ENCODE measurements at places on chromosomes 2 and 18. TPM values are rescaled to one million over a fixed set of nuclear protein-coding genes. Genes with fewer than 3 reads are reported as not detected.

GRCh38 chr2:105849431-105850179 is 104.9 kb downstream of the NCK2 start:
- no peak for DNase-seq
- peak overlapping the region; percentile 55 for H3K27ac ChIP-seq
- no peaks in the 10 kb centered on the region for H3K27me3 ChIP-seq
- peaks cover 68% of the 10 kb centered on the region for H3K4me1 ChIP-seq
- H3K36me3 ChIP-seq = peaks cover 59% of the 10 kb centered on the region

GRCh38 chr2:114022360-114023085 is 132.6 kb downstream of the ACTR3 start:
- no peak overlapping the region for H3K27ac ChIP-seq
- no peak for DNase-seq
- H3K4me3 ChIP-seq = no peak overlapping the region
- no peaks in the 10 kb centered on the region for H3K4me1 ChIP-seq

- H3K36me3 ChIP-seq = no peaks in the 10 kb centered on the region
- no peak overlapping the region for H3K4me3 ChIP-seq
- DNase-seq = no peak
- no peaks in the 10 kb centered on the region for H3K4me1 ChIP-seq
- H3K27me3 ChIP-seq = no peaks in the 10 kb centered on the region
Measured at GRCh38 chr2:7881063-7881462, 800.8 kb upstream of the ID2 start.

DNA sequence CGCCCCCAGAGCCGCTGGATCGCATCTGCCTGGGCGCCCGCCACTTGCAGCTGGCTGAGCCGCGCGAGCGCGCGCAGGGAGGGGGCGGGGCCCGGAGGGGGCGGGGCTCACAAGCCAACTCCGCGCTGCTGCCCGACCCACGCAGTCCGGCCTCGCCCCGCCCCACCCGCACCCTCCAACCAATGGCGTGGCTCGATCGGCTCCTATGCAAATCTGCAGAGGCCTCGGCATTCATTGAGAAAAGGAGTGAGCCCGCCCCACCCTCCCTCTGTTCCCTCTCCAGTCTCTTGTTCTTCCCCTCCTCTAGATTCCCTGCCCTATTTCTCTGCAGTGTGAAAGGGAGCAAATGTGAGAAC is at the start of gene ALK:
Gene ALK (minus strand): TSS at position 27 of the 356 bp plus-strand sequence. CDS start 927 bp downstream, outside the sequence.
- H3K36me3 ChIP-seq = no peaks in the 10 kb centered on the region
- peak; percentile 73 for DNase-seq
- peak within 1 kb of the TSS; percentile 30 for H3K4me3 ChIP-seq
- H3K4me1 ChIP-seq = peaks cover 1% of the 10 kb centered on the region
- peaks cover 63% of the 10 kb centered on the region for H3K27me3 ChIP-seq

GRCh38 chr18:3061581-3062312 is 48.8 kb upstream of the LPIN2 start:
- peaks cover 18% of the 10 kb centered on the region for H3K36me3 ChIP-seq
- H3K4me3 ChIP-seq = peak overlapping the region; percentile 79
- H3K27me3 ChIP-seq = no peaks in the 10 kb centered on the region
- peak overlapping the region; percentile 100 for H3K27ac ChIP-seq

DNA sequence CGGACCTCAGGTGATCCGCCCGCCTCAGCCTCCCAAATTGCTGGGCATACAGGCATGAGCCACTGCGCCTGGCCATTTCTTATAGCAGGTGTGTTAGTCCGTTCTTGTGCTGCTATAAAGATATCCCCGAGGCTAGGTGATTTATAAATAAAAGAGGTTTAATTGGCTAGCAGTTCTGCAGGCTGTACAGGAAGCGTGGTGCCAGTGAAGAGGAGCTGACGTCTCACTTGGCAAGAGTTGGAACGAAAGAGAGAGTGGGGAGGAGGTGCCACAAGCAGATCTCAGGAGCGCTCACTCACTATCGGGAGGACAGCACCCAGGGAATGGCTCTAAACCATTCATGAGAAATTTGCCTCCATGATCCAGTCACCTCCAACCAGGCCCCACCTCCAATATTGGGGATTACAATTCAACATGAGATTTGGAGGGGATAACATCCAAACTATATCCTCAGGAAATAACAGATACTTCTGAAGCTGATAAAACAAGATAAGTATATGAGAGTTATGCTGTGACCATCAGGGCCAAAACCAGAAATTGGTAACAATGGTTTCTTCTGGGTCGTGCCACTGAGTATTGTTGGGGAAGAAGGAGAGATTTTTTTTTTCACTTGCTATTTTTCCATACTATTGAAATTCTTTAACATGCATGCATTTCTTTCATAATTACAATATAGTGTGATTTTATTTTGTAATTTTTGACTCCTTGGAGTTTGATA is 7.4 kb upstream of the RMC1 start:
- H3K4me3 ChIP-seq = no peak overlapping the region
- peaks cover 7% of the 10 kb centered on the region for H3K4me1 ChIP-seq
- no peak for DNase-seq
- no peaks in the 10 kb centered on the region for H3K36me3 ChIP-seq

DNA sequence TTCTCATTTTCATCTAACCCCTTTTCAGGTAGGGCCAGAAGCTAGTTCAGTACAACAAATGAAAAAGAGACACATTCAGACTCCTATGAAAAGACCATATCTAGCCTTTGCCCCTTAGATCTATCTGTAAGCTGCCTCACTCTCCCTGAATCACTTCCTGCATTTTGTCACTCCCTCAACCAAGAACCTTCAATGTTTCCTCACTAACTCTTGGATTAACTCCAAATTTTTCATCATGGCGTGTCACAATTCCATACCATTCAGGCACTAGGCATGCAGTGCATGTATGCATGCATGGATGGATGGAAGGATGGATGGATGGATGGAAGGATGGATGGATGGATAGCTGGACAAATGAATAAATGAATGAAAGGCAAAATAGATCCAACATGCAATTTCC is 356.9 kb downstream of the TNS1 start:
- H3K36me3 ChIP-seq = no peaks in the 10 kb centered on the region
- no peaks in the 10 kb centered on the region for H3K27me3 ChIP-seq
- no peak overlapping the region for H3K4me3 ChIP-seq
- no peak for DNase-seq

DNA sequence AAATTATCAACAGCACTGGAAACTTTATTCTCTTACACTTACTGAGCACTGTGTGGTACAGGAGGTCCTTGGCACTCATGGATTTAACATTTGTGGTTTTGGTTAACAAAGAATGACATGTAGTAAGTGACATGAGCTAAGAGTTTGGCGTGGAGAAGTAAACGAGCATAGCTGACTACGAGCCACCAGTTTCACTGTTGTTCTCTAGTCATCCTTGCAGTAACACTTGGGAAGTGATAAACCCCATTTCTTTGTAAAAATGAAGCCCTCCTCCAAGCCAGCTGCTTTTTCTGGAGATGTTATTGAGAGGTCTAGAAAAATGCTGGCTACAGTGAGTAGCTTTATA is 32.7 kb downstream of the QPCT start:
- H3K4me3 ChIP-seq = no peak overlapping the region
- H3K36me3 ChIP-seq = no peaks in the 10 kb centered on the region
- DNase-seq = peak; percentile 49

GRCh38 chr2:64056021-64056420 is 36.8 kb upstream of the VPS54 start:
- H3K27ac ChIP-seq = no peak overlapping the region
- H3K27me3 ChIP-seq = no peaks in the 10 kb centered on the region
- H3K36me3 ChIP-seq = no peaks in the 10 kb centered on the region
- peaks cover 33% of the 10 kb centered on the region for H3K4me1 ChIP-seq

DNA sequence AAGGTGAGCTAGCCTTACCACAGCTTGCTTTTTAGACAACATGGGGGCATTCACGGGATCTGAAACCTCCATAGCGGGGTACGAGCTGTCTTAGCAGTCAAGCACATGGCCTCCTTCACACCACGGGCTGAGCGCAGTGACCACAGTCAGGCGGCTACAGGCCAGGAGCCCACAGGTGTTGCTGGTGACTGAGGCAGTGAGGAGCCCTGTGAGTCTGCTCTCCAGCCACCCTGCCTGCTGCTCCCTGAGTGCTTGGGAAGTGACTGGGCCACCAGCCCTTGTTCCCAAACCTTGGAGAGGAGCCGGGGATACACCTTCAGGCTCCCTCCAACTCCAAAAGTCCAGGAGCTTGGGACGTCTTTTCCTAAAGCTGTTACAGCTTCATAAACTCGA is 418.1 kb upstream of the MYT1L start:
- H3K4me1 ChIP-seq = no peaks in the 10 kb centered on the region
- H3K36me3 ChIP-seq = no peaks in the 10 kb centered on the region
- no peak overlapping the region for H3K4me3 ChIP-seq
- DNase-seq = no peak
- no peak overlapping the region for H3K27ac ChIP-seq

DNA sequence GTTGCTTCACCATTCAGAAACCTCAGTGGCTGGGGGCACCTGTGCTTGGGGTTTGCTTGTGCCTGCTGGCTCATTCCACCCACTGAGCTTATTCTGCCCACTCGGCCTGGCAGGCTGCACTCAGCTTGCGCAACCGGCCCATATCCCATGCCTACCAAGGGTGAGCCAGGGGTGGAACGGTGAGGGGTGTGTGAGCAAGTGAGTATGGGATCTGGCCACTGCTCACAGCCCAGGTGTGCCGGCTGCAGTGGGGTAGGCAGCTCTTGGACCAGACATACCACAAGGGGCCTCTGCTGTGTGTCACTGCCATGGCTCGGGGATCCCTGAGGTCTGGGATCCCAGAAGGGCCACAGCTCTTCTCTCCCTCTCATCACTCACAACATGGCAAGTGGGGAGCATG is 1000.5 kb upstream of the CRIM1 start:
- DNase-seq = no peak
- no peaks in the 10 kb centered on the region for H3K4me1 ChIP-seq
- H3K36me3 ChIP-seq = no peaks in the 10 kb centered on the region
- H3K27ac ChIP-seq = no peak overlapping the region
- no peak overlapping the region for H3K4me3 ChIP-seq
- H3K27me3 ChIP-seq = no peaks in the 10 kb centered on the region

GRCh38 chr2:235770909-235771820 is 277.3 kb downstream of the AGAP1 start:
- peaks cover 2% of the 10 kb centered on the region for H3K4me1 ChIP-seq
- DNase-seq = no peak
- no peak overlapping the region for H3K4me3 ChIP-seq
- peaks cover 12% of the 10 kb centered on the region for H3K27me3 ChIP-seq
- no peak overlapping the region for H3K27ac ChIP-seq

- H3K4me3 ChIP-seq = no peak overlapping the region
- H3K27ac ChIP-seq = no peak overlapping the region
- H3K4me1 ChIP-seq = peaks cover 1% of the 10 kb centered on the region
- peaks cover 4% of the 10 kb centered on the region for H3K36me3 ChIP-seq
- no peak for DNase-seq
Measured at GRCh38 chr2:174465327-174465726, 21.5 kb downstream of the GPR155 start.

DNA sequence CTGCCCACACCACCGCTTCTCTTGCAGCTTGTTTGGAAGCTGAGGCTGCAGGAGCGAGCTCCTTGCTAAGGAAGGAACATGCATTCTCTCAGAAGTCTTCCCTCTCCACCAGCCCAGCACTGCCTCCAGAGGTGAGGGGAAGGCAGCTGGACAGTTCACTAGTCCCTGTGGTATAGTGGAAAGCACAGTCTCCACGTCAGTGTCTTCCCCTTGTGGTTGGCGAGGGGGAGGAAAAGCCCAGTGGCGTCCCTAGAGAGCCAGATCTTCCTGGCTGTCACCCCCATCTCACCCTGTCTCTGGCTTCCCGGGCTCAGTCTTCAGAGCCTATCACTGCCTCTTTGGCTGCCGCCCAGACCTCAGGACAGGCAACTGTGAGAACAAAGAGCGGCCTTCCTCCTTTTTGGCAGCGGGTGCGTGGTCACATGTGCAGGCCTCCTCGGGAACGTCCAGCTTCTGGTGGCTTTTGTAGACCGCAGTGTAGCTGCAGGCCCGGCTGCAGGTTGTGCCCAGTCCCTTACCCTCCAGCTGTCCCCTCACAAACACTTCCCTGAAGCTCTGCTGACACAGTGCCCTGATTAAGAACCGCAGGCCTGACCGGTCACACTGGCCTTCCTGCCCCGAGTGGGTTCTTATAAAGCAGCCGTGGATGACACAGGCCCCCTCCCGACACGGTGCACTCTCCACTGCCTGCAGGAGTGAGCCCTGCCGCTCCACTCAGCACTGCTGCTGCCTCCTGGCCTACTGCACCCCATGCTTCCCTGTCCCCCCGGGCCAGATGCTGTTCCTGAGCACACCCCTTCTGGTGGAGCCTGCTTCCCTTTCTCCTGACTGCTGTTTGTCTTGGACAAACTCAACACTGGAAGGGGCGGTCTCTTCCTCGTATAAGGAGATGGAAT is 90.9 kb downstream of the RNF144A start:
- peaks cover 20% of the 10 kb centered on the region for H3K4me1 ChIP-seq
- H3K4me3 ChIP-seq = no peak overlapping the region
- H3K36me3 ChIP-seq = peaks cover 6% of the 10 kb centered on the region
- H3K27me3 ChIP-seq = no peaks in the 10 kb centered on the region

DNA sequence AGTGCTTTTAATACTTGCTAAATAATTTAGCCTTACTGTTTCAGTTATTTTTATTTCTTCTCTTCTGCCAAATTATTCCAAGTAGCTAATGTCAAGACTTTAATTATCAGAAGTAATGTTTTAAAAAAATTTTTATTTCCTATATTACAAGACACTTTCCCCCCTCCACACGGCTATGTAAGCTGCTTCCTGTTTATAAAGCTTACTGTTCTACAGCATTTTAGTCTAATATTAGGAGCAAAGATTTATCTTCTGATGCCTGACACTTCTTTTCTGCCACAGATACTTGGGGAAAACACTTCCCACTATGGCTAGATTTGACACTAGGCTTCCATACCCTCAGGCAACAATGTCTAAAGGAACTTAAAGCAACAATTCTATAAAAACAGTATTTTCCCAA is 62.3 kb downstream of the ROCK1 start:
- H3K27ac ChIP-seq = no peak overlapping the region
- no peak overlapping the region for H3K4me3 ChIP-seq
- H3K27me3 ChIP-seq = no peaks in the 10 kb centered on the region
- H3K36me3 ChIP-seq = peaks cover 17% of the 10 kb centered on the region

GRCh38 chr2:120708944-120709607 is 26.6 kb upstream of the GLI2 start:
- H3K4me1 ChIP-seq = peaks cover 4% of the 10 kb centered on the region
- no peak overlapping the region for H3K4me3 ChIP-seq

- H3K4me1 ChIP-seq = no peaks in the 10 kb centered on the region
- DNase-seq = no peak
- H3K27ac ChIP-seq = no peak overlapping the region
- H3K4me3 ChIP-seq = no peak overlapping the region
- H3K27me3 ChIP-seq = peaks cover 3% of the 10 kb centered on the region
- H3K36me3 ChIP-seq = no peaks in the 10 kb centered on the region
Measured at GRCh38 chr2:223262946-223263345, 211.0 kb downstream of the KCNE4 start.

GRCh38 chr2:191065785-191066184 is 51.8 kb upstream of the STAT1 start:
- peaks cover 62% of the 10 kb centered on the region for H3K36me3 ChIP-seq
- H3K4me1 ChIP-seq = peaks cover 74% of the 10 kb centered on the region
- H3K27ac ChIP-seq = peak overlapping the region; percentile 83
- peak overlapping the region; percentile 66 for H3K4me3 ChIP-seq

Gene KANSL1L
- total RNA-seq = 2.6 TPM

Gene SKOR2
- total RNA-seq = not detected

Gene SNED1
- total RNA-seq = 1.0 TPM

Gene CCDC102B
- 1.4 TPM for total RNA-seq

Gene PARD6G
- total RNA-seq = 0.26 TPM
